CD4-positive, alpha-beta T cell (primary cell): ENCODE measurements at places on chromosomes 1 and 21.

DNA sequence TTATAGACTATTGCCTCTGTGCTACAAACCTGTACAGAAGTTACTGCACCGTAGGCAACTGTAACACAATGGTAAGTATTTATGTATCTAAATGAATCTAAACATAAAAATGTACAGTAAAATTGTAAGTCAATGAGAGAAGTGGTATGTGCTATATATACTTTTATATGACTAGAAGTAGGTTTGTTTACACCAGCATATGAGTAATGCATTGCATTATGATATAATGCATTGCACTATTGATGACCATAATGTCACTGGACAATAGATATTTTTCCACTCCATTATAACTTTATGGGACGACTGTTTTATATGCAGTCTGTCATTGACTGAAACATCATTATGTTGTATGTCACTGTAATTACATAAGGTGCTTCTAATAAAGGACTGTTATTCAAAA is 340.3 kb upstream of the SNX7 start:
- no peak for DNase-seq

DNA sequence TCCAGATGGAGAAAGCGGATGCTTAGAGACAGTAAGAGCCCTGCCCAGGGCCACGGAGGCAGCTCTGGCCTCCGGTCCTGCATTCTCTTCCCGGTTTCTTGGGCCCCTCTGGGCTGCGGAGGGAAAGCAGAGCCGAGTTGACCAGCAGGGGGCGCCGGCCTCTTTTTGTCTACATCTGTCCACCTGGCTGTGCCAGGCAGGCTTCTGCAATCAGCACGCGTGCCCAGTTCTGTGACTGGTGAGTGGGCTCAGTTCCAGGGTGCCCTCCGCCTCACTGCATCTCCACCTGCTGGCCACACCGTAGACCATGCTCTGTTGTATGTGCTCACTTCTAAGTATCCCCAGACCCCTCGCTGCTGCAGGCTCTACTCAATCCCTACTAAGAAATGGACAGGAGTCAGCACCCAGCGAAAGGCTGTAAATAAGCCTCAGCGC is 6.7 kb upstream of the HUNK start:
- peak; percentile 50 for DNase-seq

DNA sequence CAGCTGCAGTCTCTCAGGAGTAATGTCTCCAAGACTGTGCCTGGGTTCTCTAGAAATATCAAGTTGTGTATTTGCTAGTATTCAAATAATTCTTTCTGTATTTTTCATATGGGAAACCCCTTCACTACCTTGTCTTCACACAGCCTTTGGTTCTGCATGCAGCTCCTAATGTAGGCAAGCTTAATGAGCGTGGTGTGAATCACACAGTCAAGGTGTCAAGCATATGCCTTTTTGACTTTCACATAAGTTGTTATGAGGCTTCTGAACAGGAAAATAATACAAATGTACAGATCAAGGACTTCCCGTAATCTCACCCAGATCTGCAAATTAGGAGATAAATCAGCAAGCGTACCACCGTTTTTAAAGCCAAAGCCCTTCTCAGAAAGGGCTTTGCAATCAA is at the start of gene FCRL3:
TSS of gene FCRL3 (minus strand) at position 38 of the 400 bp plus-strand sequence. CDS start 280 bp downstream, outside the sequence.
- DNase-seq, result no peak

- DNase-seq, result no peak
These were observed 96.5 kb upstream of the EXO1 start for GRCh38 chr1:241751524-241751923.

DNA sequence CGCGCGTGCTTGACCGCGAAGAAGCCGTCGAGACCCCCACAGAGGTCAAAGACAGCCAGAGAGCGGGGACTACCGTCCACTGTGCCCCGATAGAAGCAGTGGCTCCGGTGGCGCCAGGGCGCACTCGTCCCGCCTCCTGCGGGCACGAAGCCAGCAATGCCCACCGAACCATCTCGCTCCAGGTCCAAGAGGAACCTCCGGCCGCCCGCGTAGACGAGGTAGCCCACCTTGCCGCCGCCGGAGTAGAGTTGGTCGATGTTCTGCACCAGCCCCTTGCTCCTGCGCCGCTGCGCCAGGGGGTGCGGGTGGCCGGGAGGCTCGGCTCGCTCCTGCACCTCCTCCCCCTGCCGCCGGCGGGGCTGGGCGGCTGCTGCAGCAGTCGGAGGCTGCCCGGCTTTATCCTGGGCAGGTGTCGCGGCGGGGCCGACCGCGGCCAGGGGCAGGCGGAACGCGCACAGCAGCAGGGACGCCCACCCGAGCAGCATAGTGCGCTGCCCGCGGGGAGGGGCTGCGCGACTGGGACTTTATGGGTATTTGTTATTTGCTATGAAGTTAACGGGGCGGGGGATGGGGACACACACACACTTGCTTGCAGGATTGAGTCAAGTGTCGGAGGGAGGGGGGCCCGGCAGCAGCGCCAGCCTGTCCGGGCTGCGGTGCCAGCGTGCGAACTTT is 844 bp downstream of the ADAMTS5 start:
- no peak for DNase-seq

- no peak for DNase-seq
These were observed 64.1 kb downstream of the NOS1AP start for GRCh38 chr1:162133566-162133965.

DNA sequence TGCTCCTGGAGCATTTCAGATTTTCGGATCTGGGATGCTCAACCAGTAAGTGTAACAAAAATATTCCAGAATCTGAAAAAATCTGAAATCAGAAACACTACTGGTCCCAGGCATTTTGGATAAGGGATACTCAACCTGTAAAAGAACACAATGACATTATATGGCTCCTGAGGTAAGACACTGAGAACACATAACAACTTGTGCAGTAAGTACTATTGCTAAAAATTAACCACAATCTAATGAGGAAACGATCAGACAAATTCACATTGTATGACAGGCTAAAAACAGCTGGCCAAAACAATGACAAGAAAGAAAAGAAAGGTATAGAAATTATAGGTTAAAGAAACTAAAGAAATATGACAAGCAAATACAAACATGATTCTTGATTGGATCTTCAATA is 54.9 kb downstream of the LTN1 start:
- no peak for DNase-seq

- no peak for DNase-seq
These were observed 111.5 kb upstream of the ETV3 start for GRCh38 chr1:157249739-157250138.

GRCh38 chr21:31218830-31219608 is 125.0 kb downstream of the TIAM1 start:
- DNase-seq, result no peak

- no peak for DNase-seq
These were observed 383.2 kb downstream of the KIF26B start for GRCh38 chr1:245537992-245538391.

- peak; percentile 27 for DNase-seq
These were observed 60.7 kb downstream of the MAN1C1 start for GRCh38 chr1:25677193-25677773.

GRCh38 chr1:115536279-115536816 is 105.4 kb upstream of the VANGL1 start:
- no peak for DNase-seq
